ENCODE measurements at places on chromosomes 7 and 10.
A peak's percentile ranks its signal among the peaks of the same experiment; 100 is the strongest.

DNA sequence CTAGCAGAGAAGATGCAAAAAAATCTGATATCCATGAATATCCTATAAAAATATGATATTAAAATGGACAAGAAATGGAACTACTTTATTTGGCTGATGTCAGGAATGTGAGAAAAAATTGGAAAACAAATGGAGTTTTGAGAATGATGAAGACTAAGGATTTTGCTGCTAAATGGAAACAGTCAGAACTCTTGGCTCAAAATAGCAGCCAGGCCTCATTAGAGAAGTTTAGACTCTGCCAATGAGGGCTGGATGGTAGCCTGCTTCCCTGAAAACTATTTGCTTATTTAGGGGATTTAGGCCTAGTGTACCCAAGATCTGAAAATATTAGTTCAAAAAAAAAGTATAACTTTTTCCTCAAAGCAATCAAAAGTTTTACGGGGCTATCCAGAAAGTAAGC, 458.5 kb downstream of the TFEC start:
- no peak for DNase-seq

DNA sequence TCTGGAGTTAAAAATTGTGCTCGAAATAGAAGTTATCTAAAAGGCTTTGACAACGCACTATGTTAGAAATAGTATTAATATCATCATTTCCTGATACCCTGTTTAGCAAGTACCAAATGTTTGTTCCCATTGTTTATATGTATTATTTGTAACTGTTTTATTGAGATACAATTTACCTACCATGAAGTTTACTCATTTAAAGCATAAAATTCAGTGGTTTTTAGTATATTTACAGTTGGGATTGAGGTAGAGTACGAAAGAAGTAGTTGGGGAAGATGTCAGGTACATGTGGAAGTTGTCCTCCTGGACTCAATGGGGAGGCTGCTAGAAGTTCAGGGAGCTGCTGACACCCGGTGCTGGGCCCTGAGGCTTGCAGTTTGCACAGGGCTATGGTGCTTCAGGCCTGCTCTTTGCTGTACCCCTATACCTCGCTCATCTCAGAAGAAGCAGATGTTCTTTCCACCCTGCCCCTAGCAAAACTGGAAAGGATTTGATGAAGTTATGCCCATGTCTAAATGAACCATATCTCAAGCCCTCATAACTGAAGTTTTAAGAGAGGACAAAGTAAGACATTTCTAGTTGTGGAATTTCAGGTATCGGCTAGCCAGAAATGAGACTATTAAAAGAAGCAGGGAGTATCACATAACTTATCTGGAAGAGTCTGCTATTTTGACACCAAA, 25.2 kb upstream of the WNT16 start:
- DNase-seq, result no peak

GRCh38 chr7:38881015-38881414, 28.0 kb downstream of the VPS41 start:
- DNase-seq, result no peak

GRCh38 chr10:70324339-70324861, 40.6 kb upstream of the NPFFR1 start:
- DNase-seq, result no peak

DNA sequence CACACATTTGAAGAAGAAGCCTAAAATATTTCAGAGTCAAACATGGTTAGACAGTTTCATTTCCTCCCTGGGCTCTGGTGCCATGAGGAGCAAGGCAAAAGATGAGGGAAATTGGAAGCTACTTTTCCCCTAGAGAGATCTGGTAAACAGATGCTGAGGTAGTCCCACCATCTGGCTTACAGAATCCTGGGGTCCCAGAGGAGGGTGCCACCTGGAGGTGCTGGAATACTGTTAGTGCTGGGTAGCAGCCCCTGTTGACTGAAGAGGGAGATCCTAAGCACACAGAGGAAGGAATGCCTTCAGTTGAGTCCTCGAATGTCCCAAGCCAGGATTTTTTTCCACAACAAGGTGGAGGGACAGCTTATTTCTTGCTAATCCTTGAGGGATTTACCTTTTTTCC, 160.1 kb downstream of the FZD1 start:
- DNase-seq, result no peak

DNA sequence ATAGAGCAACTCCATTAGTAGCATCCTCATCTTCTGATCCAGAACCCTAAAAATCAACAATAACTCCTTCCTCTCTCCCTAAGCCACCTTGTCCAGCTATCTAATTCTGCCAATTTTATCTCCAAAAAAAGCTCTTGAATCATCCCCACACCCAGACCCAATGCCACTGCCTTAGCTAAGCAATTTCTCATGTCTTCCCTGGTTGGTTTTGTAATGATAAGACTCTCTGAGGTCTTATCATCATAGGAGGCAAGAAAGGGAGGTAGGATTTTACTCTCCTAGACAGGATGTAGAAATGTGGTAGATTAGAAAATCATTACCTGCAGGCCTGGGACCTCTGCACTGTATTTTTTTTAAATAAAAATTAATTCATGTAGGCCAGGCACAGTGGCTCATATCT, 283.5 kb upstream of the NEBL start:
- DNase-seq, result no peak

- DNase-seq, result no peak
Observed at GRCh38 chr7:26700386-26700785, 164.0 kb downstream of the SKAP2 start.

DNA sequence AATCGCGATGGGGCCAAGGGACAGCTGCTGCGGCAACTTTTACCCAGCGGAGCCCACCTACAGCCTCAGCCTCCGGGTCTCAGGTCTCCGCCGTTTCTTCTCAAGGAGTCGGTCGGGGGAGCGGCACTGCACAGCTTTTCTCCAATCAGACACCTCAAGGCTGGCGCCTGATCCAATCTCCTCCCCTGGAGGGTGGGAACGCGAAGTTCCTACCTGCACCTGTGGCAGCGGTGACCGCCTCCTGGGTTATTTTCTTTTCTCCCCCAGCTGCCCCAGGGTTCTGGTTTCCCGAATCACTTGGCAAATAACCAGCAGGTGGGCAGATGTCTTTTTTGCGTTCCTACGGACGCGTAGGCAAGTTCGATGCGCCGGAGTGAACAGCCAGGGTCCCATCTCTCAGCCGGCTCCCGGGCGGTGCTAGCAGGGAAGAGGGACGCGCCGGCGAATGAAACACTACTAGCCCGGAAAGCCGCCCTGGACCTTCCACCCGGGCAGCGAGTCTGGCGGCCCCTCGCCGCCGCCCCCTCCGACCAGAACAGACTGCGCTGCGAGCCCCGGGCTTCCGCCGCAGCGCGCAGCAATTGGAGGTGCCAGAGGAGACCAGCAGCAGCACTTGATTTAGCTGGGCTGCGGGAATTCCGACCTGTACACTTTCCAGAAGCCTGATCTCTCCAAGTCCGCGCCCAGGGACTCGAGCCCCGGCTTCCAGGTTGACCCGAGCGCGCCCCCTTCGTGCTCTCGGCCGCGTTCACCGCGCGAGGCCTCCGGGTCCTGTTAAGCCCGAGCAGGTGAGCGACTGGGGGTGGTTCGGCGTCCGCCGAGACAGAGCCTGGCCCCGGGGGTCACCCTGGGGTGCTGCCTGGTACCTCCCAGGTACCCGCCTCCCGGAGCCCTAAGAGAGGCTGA, at the start of gene PRR15:
Gene PRR15 (plus strand): TSS at position 246 of the 906 bp plus-strand sequence. CDS start 2,495 bp downstream, outside the sequence.
- DNase-seq, result no peak

DNA sequence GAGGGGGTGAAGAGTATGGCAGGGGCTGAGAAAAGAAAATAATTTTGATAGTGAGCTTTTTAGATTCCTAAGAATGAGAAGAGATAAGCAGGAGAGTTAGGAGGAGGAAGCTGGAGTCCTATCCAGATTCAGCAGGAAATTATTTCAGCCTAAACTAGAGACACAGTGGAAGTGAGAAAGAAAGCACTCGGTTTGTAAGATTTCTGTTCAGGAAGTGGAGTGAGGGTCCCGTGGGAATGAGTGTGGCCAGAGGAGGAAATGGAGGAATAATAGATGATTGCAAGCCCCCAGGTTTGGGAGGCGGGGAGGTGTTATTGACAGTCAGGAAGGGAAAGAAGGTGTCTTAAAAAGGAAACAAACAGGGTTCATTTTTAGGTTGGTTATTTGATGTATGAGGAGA, 84.8 kb upstream of the NRP1 start:
- no peak for DNase-seq

- DNase-seq, result no peak
Observed at GRCh38 chr10:29555746-29556481, 78.9 kb downstream of the SVIL start.

GRCh38 chr7:77823787-77824186, 25.2 kb downstream of the PHTF2 start:
- DNase-seq, result no peak

GRCh38 chr10:33790521-33791271, 456.2 kb upstream of the NRP1 start:
- no peak for DNase-seq

- peak; percentile 31 for DNase-seq
Observed at GRCh38 chr7:92527300-92528187, 776 bp downstream of the PEX1 start.

DNA sequence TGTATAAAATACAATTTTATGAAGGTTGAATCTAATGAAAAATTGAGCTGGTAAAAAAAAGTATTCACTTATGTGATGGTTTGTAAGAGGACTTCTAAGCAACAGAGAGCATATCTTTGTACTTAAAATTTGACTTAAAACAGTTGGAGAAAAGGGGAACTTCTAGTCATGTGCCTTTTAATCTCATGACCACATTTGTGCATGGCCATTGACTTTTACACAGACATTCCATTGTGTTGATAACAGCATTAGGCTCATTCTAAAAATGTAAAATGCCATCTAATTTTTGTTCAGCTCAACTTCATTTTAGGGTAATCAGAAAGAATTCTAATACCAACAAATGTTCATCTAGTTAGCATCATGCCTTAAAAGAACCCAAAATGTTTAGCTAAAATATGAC, 119.9 kb downstream of the HPSE2 start:
- no peak for DNase-seq

DNA sequence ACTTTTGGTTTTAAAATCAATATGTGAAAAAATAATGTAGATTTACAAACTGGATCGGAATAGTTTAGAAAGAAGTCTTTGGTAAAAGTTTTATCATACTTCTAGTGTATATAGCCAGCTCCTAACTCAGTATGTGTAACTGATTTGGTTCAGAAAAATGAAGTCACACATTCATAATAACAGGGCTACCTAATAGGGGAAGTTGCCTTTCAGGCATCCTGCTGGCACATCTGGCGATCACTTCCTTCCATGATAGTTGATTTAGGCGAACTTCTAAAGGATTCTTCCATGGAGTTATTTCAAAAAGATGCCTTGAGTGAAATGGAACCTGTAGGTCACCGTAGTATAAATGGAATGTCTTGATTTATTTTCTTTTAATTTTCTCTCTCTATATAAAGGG, 69.1 kb downstream of the SHH start:
- no peak for DNase-seq

- no peak for DNase-seq
Observed at GRCh38 chr10:12656518-12657142, 307.3 kb downstream of the CAMK1D start.

DNA sequence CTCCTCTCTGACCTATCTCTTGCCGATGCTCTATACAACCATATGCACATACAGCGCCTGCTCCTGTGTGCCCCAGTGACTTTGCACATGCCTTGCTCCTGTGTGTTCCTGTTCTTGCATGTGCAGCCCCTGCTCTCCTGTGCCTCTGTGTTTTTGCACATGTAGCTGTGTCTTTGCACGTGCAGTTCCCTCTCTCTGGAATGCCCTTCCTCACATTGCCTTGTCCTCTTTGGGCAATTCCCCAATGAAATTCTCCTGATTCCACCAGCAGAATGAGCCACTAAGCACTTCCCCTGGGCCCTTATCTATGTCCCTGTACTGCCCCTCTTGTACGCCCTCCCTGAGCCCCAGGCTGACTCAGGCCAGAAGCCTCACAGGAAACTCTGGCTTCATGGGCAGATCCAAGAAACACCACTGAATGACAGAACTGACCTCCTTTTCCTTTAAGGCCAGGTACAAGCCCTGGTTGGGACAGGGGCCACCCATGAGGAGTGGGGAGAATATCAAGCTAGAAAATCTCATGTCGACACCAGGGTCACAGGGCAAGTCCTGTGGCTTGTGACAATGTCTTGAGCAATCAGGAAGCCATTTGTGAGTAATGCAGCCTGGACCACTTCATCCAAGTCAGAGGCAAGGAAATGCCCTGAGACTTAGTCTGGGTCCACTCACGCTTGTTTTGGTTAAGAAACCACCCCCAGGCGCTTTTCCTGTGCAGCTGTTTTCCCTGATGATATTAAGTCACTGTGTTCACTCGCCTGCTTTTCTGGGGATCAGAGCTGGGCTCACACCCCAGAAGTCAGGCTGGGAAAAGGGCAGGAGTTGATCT, 1.9 kb upstream of the ARHGAP22 start:
- DNase-seq, result no peak

DNA sequence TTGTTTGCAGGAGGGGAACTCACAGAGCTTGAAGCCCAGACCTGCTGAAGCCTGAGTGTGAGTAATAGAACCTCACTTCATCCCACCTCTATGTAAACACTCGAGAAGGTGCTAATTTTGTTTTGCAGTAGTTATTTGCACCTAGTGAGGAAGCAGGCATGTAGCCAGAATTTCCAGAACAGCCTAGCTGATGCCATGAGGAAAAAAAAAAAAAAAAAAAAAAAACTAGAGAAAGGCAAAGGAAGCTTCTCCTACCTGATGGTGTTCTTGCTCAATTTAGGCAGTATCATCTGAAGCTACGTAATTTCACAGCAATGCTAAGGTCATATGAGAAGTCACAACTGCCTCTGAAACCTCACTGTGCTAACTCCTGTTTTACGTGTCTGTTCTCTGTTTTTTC, 13.6 kb upstream of the GPR37 start:
- no peak for DNase-seq

GRCh38 chr7:95897557-95898251, 125.3 kb downstream of the DYNC1I1 start:
- DNase-seq, result no peak

DNA sequence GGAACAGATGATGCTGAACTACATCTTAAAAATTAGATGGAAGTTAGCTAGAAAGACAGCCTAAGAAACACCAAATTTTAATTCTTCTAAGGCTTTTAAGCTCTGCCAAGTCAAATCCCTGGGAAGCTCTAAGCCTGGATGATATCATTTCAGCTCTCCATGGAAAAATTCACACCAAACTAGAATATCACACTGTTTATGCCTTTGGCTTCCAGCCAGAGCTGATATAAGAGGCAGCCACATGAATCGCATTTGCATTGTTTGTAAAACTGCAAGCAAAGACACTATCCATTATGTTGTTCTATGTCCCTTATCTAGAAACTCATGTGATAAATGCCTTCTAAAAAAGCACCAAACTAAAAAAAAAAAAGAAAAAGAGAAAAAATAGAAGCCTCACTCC, 430.4 kb downstream of the GRID1 start:
- DNase-seq, result no peak

- no peak for DNase-seq
Observed at GRCh38 chr7:149683181-149683580, 90.2 kb downstream of the ZNF467 start.

GRCh38 chr10:100419911-100420449, 42.8 kb upstream of the WNT8B start:
- no peak for DNase-seq

DNA sequence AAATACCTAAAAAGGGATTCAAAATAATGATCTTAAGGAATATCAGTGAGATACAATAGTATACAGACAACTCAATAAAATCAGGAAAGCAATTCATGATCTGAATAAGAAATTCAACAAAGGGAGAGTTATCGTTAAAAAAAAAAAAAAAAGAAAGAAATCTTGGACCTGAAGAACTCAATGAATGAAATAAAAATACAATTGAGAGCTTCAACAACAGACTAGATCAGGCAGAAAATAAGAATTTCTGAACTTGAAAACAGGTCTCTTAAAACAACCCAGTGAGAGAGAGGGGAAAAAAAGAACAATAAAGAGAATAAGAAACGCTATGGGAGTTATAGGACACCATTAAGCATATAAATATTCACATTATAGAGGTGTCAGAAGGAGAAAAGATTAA, 72.0 kb upstream of the MACROH2A2 start:
- DNase-seq, result no peak

- DNase-seq, result no peak
Observed at GRCh38 chr10:49613882-49614241, at the start of gene CHAT. Gene CHAT, plus strand, starts transcription at chr10:49614037. Its CDS starts 153 bp downstream, at chr10:49614190.

Measured in stimulated activated CD4-positive, alpha-beta T cell treated with anti-CD3 and anti-CD28 coated beads, Interleukin-12 subunit alpha, Interleukin-12 subunit beta, amount 100 ng/mL, for 24 hours (primary cell).